ENCODE measurements at places on chromosomes 4 and X. TPM values are rescaled to one million over a fixed set of nuclear protein-coding genes. Genes with fewer than 3 reads are reported as not detected.
A peak's percentile ranks its signal among the peaks of the same experiment; 100 is the strongest.

DNA sequence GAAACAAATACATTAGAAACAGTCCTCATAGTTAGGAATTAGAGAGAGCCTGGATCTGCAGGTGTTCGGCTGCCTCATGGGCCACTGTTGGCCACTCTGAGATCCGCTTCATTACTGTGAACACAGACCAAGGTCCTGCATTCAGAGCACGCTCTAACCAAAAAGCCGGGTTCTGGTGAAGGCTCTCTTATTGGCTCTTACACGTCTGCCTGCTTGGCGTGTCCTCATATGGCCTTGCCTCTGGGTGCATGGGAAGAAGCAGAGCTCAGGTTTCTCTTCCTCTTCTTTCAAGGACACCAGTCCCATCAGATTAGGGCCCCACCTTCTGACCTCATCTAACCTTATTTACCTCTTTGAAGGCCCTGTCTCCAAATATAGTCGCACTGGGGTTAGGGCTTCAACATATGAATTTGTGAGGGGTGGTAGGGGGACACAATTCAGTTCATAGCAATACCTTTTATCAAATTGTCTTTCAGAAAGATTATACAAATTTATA lies 37.1 kb upstream of the ELF2 start:
- no peaks in the 10 kb centered on the region for H3K27me3 ChIP-seq
- peaks cover 23% of the 10 kb centered on the region for H3K4me1 ChIP-seq
- H3K27ac ChIP-seq: peak overlapping the region; percentile 25

DNA sequence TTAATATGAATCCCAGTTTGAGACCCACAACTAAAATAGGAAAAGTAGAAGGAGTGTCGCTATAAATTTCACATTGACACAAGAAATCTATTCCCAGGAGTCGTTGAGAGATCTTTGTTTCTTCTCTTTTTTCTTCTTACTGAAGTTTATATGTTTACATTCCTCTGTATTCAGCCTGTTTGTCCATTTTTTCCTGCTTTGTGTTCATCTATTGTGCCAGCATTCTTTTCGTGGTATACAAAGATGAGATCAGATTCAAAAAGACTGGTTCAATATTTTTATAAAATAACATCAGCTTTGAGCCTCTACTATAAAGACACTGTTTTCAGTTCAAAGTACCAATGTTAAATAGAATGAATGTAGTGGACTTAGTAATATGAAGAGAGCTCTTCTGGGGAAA lies 95.4 kb upstream of the MYOZ2 start:
- H3K27me3 ChIP-seq: no peaks in the 10 kb centered on the region
- no peak overlapping the region for H3K27ac ChIP-seq
- DNase-seq: no peak
- H3K4me1 ChIP-seq: peaks cover 19% of the 10 kb centered on the region
- no peak overlapping the region for H3K4me3 ChIP-seq
- no peaks in the 10 kb centered on the region for H3K36me3 ChIP-seq

DNA sequence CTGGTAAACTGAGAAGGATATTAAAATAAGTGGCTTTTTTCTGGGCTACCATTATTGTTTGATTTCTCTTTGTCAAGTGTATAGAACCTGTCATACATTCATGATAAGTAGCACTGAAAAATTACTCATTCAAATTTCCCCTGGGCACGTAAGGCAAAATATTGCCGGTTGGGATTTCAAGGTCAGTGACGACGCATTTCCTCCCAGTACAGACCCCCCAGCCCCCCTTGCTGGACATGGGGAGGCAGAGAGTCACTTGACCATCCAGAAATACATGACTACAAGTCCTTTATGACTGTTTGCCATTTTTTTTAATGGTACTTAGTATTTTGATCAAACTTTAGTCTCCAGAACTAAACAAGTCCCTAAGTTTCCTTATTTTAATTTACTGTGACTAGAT lies 6.8 kb upstream of the MND1 start:
- H3K4me1 ChIP-seq: no peaks in the 10 kb centered on the region
- peaks cover 6% of the 10 kb centered on the region for H3K36me3 ChIP-seq
- H3K27me3 ChIP-seq: no peaks in the 10 kb centered on the region

GRCh38 chr4:3748136-3748898 lies 17.9 kb upstream of the ADRA2C start:
- no peaks in the 10 kb centered on the region for H3K36me3 ChIP-seq
- H3K4me3 ChIP-seq: no peak overlapping the region
- H3K27me3 ChIP-seq: peaks cover 32% of the 10 kb centered on the region
- H3K4me1 ChIP-seq: no peaks in the 10 kb centered on the region

GRCh38 chrX:135572436-135572835 lies 52.0 kb downstream of the INTS6L start:
- H3K27ac ChIP-seq: no peak overlapping the region
- no peak for DNase-seq
- no peaks in the 10 kb centered on the region for H3K27me3 ChIP-seq
- H3K36me3 ChIP-seq: no peaks in the 10 kb centered on the region
- H3K4me1 ChIP-seq: no peaks in the 10 kb centered on the region
- H3K4me3 ChIP-seq: no peak overlapping the region

GRCh38 chr4:145058256-145058655 lies 39.7 kb downstream of the ANAPC10 start:
- peaks cover 16% of the 10 kb centered on the region for H3K36me3 ChIP-seq
- H3K27ac ChIP-seq: no peak overlapping the region
- no peak overlapping the region for H3K4me3 ChIP-seq
- DNase-seq: no peak

GRCh38 chr4:141330616-141331015 lies 109.9 kb downstream of the ZNF330 start:
- no peaks in the 10 kb centered on the region for H3K4me1 ChIP-seq
- H3K36me3 ChIP-seq: no peaks in the 10 kb centered on the region

- no peak for DNase-seq
- H3K27me3 ChIP-seq: no peaks in the 10 kb centered on the region
- H3K36me3 ChIP-seq: peaks cover 40% of the 10 kb centered on the region
Observed at GRCh38 chr4:84944947-84945346, 21.5 kb downstream of the WDFY3 start.

- H3K4me1 ChIP-seq: no peaks in the 10 kb centered on the region
- no peak overlapping the region for H3K4me3 ChIP-seq
- H3K27me3 ChIP-seq: no peaks in the 10 kb centered on the region
Observed at GRCh38 chrX:19017271-19017670, 33.4 kb upstream of the PHKA2 start.

- H3K4me3 ChIP-seq: no peak overlapping the region
- DNase-seq: peak; percentile 71
- peaks cover under 1% of the 10 kb centered on the region for H3K36me3 ChIP-seq
Observed at GRCh38 chr4:7805533-7806337, 133.9 kb downstream of the AFAP1 start.

DNA sequence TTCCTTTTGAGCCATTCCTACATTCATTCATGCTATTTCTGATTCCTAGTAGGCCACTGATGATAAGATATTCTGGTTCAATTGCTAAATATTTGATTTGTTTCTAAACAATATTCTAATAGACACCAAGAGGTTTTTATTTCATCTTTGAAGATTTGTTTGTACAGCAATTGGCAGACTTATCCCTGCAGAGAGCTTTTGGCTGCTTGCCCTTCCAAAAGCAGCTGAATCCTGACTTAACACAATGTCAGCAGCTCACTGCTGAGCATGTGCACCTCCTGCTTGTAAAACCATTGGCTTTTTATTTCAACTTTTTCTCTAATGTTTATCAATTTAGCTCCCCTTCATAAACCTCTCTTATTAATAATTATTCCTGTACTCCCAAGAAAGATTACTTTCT lies 45.3 kb downstream of the MMRN1 start:
- no peak overlapping the region for H3K27ac ChIP-seq
- no peaks in the 10 kb centered on the region for H3K27me3 ChIP-seq
- H3K4me1 ChIP-seq: peaks cover 4% of the 10 kb centered on the region
- peak; percentile 69 for DNase-seq
- no peak overlapping the region for H3K4me3 ChIP-seq
- H3K36me3 ChIP-seq: no peaks in the 10 kb centered on the region

DNA sequence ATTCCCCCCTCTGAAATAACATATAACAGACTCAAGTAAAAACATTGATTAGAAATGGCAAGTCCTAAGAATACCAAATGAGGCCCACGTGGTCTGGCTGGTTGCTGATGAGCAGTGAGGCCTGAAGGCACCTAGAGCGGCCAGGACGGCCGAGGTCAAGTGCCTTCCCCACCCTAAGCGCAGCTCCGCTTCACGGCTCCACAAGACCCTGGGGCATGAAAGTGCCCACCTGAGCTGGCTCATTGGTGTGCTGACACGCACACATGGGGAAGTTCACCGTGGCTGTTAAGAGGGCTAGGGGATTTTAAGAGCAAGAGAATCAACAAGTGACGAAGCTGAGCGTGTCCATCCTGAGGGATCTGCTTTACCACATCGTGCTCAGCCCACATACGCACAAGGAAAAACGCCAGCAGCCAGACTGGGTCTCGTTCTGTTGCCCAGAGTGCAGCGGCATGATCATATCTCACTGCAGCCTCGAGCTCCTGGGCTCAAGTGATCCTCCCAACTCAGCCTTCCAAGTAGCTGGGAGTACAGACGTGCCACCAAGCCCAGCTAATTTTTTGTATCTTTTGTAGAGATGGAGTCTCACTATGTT lies 22.4 kb downstream of the DCTD start:
- peaks cover 15% of the 10 kb centered on the region for H3K36me3 ChIP-seq
- no peaks in the 10 kb centered on the region for H3K4me1 ChIP-seq
- DNase-seq: no peak
- no peak overlapping the region for H3K27ac ChIP-seq
- no peak overlapping the region for H3K4me3 ChIP-seq
- no peaks in the 10 kb centered on the region for H3K27me3 ChIP-seq

GRCh38 chr4:64727960-64728359 lies 318.7 kb upstream of the TECRL start:
- DNase-seq: peak; percentile 31
- no peaks in the 10 kb centered on the region for H3K27me3 ChIP-seq
- H3K27ac ChIP-seq: peak overlapping the region; percentile 38
- no peak overlapping the region for H3K4me3 ChIP-seq

DNA sequence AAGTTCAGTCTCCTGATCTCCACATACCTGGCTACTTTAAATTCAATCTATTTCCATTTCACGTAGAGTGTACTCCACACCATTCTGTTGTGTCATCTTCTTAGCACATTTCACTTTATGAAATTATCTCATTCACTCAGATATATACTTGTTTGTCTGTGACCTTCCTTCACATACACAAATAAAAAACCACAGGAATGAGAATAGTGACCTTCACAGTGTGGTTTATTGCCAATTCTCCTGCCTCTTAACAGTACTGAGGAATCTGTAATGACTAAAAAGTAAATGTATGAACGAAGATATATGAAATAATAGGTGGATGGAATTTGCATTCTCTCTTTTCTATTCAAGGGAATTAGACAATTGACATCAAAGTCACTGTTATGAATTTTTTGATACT lies 183.9 kb upstream of the PCDH7 start:
- no peaks in the 10 kb centered on the region for H3K27me3 ChIP-seq
- no peaks in the 10 kb centered on the region for H3K36me3 ChIP-seq
- H3K4me1 ChIP-seq: peaks cover 41% of the 10 kb centered on the region
- DNase-seq: peak; percentile 34
- peak overlapping the region; percentile 66 for H3K27ac ChIP-seq

DNA sequence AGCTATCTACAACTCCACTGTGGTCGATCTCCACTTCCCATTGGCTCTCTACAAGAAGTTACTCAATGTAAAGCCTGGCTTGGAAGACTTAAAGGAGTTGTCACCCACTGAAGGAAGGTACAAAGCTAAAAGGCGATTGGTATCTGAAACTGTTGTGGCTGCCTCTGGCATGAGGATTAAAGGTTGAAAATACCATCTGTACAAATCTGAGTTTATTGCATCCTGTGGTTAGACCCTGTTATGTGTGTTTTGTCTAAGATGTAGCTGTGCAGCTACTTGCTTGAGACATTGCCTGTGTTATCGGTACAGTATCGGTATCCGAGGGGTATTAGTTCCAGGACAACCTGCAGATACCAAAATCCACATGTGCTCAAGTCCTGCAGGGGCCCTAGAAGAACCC lies 16.4 kb downstream of the NAP1L5 start:
- H3K27me3 ChIP-seq: no peaks in the 10 kb centered on the region
- no peak for DNase-seq
- peaks cover 36% of the 10 kb centered on the region for H3K36me3 ChIP-seq

DNA sequence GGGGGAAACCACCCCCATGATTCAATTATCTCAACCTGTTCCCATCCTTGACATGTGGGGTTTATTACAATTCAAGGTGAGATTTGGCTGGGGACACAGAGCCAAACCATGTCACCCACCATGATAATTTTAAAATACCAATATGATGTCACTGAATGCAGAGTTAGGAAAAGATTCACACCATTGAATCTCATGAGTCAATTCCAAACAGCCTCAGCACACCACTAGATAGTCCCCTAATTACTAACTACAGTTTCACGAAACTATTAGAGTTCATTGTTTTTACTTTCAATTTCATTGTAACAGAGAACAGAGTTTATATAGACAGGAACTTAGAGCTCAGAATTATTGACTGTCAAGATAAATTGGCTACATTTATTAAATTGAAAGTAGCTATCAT lies 410.2 kb downstream of the FAM47A start:
- DNase-seq: no peak
- no peak overlapping the region for H3K4me3 ChIP-seq
- H3K36me3 ChIP-seq: no peaks in the 10 kb centered on the region
- H3K27me3 ChIP-seq: no peaks in the 10 kb centered on the region
- no peak overlapping the region for H3K27ac ChIP-seq
- H3K4me1 ChIP-seq: no peaks in the 10 kb centered on the region

DNA sequence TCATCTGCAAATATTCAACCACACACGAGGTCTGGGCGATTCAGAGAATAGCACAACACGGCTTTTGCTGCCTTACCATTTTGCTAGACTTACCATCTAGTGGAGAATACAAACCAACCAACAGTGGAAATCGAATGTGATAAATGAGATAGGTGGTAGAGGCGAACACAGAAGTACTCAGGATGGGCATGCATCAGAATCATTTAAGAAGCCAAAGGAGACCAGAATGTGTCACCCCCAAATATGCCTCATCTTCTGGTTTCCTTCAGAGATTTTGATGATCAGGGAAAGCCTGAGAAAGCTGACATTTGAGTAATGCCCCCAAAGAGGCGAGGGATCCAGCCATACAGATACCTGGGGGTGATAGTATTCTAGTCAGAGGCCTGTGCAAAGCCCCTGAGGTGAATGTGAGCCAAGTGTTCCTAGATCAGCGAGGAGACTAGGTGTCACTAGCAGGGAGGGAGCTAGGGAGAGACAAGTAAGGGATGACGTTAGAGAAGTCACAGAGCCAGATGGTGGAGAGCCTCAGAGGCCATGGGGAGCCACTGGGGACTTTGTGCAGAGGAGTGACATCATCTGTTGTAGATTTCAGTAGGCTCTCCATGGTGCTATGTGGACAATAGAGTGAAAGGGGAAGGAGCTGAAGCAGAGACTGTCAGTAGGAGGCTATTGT lies 1.7 kb downstream of the MTMR1 start:
- H3K4me1 ChIP-seq: peaks cover 10% of the 10 kb centered on the region
- H3K4me3 ChIP-seq: peak overlapping the region; percentile 58
- no peaks in the 10 kb centered on the region for H3K27me3 ChIP-seq
- no peaks in the 10 kb centered on the region for H3K36me3 ChIP-seq
- H3K27ac ChIP-seq: peak overlapping the region; percentile 96
- DNase-seq: no peak

Gene PDGFRA
- total RNA-seq: 20.7 TPM

Gene NPY5R
- not detected for total RNA-seq

Gene TMPRSS11A
- not detected for total RNA-seq

Gene DGKQ
- 2.4 TPM for total RNA-seq

Gene XAGE1A
- total RNA-seq: not detected

Gene MRPL1
- 58.5 TPM for total RNA-seq

Gene SLC38A5
- total RNA-seq: 13.8 TPM

Gene GLRB
- 5.1 TPM for total RNA-seq

Gene PAGE2
- total RNA-seq: not detected

Data from SJCRH30 (cell line).